ENCODE measurements at places on chromosomes 4 and X.

DNA sequence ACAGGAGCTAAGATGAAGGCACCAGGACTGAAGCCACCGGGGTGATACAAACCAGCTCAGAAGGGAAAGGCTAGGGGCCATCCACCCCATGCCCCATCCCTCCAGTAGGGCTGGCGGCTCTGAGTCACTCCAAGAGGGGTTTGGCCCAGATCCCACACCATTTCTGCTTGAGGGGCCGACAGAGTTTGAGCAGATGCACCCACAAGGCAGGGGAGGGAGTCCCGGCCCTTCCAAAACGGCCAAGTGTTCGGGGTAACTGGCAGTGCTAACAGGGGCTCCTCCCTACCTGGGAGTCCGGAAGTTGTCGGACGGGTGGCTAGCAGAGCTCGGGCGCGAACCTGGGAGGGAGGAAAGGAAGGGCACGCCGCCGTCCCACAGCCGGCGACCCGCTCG lies 412 bp downstream of the SLC10A3 start:
- DNase-seq, result peak; percentile 41

GRCh38 chrX:37314531-37314930 lies 34.6 kb upstream of the PRRG1 start:
- no peak for DNase-seq

GRCh38 chr4:5957076-5957475 lies 61.2 kb downstream of the C4orf50 start:
- DNase-seq, result no peak

GRCh38 chr4:97953171-97953941 lies 189.9 kb downstream of the STPG2 start:
- DNase-seq, result no peak

DNA sequence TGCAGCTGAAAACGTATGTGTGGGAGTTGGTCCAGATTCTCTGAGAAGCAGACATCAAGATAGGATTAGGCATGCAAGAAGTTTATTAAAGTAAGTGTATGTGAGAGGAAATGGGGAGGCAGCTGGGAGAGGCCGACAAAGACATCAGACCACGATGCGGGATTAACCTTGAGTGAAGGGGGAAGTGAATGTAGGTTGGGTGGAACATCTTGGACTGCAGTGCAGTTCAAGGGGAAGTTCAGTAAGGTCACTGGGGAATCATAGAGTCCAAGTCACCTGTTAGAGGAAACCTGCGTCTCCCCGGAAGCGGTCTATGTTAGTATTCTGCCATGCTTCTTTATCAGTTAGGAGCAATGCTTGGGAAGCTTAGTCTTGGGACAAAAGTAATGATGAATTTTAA lies 22.0 kb downstream of the CXCL8 start:
- DNase-seq, result no peak

DNA sequence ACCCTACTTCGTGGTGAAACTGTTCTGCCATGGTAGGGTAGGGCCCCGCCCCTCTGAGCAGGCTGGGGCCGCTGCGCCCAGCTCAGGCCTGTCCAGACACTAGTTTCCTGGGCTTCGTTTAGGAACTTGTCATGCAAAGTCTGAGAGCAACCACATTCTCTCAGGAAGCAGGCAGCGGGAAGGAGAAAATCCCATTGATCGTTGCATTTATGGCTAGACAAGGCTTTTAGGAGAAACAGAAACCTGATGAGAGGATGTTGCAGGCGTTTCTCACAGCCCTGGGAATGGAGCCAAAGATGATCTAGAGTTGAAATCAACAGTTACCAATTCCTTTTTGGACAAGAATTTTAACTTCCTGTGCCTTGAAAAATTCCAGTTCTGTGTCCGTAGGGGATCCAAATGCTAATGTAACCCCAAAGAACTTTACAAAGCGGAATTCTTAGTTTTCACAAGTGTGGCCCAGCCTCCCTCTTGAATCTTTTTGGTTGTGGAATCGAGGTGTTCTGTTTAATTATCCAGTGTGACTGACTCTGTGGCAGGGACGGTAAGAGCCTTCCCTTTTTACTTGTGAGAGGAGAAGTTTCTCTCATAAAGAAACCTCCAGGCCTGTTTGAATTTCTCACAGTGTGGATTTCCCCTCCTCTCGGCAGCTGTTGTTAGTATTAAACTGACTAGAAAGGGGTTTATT lies 4.5 kb upstream of the CXCL9 start:
- DNase-seq, result no peak

- no peak for DNase-seq
Observed at GRCh38 chrX:20414762-20415445, 148.2 kb upstream of the RPS6KA3 start.

DNA sequence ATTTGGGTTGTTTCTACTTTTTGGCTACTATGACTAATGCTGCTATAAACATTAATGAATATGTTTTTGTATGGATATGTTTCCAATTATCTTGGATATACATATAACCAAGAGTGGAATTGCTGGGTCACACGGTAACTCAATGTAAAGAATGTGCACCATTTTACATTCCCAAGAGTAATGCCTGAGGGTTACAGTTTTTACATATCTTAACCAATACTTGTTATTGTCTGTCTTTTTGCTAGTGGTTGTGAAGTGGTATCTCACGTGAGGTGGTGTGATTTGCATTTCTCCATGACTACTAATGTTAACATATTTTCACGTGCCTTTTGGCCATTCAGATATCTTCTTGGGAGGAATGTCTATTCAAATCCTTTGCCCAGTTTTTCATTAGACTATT lies 200.3 kb upstream of the MAB21L2 start:
- DNase-seq, result no peak

DNA sequence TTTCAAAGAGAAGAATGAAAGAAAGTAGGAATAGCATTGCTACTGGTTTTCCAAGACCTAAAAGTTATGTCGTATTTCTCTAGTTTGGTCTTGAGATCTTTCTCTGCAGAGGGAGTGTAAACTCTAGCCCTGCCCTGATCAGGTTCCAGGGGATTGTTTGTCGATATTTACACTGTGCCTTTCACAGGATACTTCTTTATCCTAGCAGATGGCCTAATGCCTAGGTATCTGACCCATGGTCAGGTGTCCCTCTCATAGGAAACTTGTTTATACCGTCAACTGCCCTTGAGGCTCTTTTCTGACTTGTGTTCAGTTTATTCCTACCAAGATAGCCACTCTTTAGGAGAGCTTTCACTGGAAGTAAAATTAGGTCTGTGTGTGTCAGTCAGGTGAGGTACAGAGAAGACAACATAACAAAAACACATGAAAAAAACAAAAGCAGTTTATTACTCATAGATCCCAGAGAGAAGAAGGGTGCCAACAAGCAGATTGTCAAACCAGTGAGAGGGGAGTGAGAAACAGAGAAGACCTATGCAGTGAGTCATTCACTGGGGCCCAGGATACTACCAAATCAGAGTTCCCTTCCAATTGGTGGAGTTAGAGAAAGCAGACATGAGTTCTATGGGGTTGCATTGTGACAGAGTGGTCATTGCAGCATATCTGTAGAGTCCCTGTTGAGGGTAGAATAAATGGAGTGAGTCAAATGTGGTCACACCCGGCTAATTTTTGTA lies 40.6 kb upstream of the THOC2 start:
- no peak for DNase-seq

DNA sequence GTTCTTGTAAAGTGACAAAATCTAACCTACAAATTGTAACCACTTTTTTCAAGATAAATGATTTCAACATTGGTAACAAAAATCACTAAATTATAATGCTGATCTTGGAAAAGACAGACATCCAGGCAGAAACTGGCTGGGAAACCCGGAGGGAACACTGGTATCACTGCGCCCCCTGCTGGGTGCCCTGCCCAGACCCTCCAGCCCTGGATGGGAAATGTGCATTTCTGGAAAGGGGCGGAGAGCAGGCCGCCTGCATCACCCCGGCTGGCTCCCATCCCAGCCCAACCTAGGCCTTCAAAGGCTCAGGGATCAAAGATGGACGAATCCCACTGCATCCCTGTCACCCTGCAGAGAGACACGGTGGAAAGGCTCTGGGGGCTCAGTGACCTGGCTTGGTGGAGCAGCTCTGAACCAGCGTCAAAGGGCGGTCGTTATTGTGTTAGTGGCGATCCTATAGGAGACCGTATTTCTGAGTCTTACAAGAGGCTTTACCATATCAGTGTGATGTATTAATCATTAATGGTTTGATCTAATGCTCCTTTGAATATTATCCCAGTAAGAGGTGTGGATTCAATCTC lies 37.3 kb downstream of the ACOX3 start:
- peak; percentile 76 for DNase-seq

DNA sequence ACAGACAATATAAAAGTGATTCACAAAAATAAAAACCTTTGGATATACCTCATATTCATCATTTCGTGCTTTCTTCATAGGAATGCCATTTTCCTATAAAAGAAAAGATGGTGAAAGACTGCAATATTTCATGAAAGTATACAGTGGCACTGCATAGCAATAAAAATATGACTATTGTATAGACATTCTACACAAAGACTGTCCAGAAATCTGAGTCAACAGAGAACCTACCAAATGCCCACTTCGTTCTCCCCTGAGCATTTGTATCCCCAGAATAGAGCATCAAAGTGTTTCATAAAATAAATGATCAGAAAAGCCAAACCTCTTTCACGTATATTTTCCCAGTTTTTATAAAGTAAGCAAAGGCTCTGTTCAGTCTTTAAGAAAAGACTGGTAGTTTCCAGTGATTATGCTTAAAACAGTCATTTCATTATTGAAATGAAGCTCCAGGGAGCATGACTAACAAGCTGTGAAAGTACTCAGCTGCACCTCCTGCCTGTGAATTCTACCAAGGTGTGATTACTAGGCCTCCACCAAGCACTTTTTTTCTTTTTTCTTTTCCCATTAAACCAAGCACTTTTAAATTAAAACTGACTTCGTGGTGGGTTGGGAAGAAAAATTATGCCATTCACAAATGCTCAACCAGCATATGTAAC lies 20.2 kb downstream of the PPA2 start:
- no peak for DNase-seq

Data from OCI-M1 (cell line).